ENCODE measurements at places on chromosomes 6 and 20.

DNA sequence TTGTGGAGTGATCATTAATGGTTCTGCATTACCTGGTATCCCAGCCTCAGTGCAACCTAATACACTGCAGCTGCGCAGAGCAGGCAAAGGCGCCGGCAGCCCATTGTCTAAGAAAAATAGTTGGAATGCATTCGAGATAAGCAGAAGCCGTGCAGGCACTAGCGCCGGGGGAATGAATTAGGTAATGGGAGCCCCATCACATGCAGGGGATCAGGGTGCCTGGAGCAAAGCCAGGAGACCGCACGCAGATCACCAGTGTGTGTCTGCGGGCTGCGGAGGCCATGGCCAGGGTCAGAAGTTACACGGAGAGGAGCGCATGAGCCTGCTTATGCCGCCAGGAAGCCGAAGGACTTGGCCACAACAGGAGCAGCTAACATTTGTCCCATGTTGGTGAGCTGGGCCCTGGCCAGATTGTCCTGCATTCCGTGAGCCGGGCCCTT lies 156.8 kb downstream of the DLL1 start:
- DNase-seq = no peak

- DNase-seq = no peak
These were observed 2.1 kb upstream of the UBE2C start for GRCh38 chr20:45810191-45810970.

DNA sequence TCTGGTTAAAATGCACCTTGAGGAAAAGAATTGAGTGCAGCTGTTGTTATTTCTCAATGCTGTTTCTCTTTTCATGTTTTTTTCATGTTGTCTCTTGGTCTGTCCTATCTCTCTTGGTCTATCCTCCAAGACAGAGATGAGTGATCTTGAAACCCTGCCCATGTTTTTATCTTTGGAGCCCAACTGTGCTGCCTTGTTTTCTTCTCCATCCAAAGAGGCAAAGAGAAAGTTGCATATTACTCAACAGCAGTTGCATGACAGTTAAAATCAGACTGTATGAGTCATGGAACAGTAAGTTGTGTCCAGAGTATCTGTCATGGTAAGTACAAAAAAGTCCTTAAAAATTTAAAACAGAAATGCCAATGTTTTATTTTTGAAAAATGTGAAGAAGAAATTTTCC lies 26.2 kb downstream of the BCAS1 start:
- DNase-seq = no peak

DNA sequence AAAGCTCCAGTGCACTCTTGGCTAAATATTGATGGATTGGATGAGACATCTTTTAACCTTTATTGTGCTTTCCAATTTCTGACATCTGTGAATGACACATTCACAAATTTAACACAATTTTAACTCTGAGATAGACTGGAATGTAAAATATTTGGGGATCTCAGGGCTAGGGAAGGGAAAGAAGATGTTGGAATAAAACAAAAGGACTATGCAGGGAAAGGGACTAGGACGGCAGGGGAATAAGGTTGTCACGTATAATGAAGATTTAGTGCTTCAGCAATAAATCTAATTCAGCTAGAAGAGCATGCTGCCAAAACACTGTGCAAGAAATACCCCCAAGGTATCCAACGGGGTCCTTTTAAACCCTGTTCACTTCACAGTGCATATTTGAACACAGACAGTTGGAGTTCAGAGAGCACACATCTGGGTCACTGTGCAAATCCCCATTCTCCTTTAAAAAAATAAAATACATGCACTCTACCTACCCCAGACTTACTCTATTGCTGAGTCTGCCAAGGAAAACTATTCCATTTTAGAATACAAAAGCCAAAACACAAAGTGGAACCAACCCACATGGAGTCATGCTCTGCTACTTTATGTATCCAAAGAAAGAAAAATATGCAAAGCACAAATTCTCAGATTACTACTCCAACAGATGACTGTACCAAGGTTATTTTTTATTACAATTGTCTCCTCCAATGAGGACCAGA lies 151.0 kb upstream of the RSPO3 start:
- DNase-seq = no peak

DNA sequence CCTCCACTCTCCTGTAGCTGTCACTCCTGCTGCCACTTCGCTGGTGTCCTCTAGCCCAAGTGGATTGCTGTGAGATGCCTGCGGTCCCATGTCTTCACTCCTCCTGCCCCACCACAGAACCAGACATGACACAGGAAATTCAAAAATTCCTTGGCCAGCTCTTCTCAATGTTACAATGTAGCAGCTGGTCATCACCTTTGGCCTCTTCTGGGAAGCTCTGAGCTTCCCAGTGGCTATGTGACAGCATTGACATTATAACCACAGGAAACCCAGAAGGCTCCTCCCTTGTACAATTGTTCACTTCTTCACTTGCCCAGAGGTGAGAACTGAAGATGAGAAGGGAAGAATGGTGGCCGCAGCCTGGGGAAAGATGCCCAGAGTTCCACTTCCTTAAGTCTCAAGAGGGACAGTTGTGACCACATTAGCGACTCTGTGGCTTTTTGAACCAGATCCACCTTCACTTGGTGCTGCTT lies 76.1 kb upstream of the NAA20 start:
- DNase-seq = no peak

DNA sequence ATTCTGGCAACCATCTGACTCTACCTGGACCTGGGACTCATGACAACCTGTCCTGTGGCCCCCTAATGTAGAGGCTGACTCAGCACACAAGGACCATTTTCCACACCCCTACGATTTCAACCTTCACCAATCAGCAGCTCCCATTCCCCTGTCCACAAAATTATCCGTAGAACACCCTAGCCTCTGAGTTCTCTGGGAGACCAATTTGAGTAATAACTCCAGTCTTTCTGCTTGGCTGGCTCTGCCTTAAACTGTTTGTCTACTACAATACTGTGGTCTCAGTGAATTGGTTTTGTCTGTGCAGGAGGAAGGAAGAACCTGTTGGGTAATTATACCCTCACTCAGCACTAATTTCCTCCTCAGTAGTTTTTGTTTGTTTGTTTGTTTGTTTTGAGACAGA lies 99.3 kb upstream of the MRPS10 start:
- no peak for DNase-seq

DNA sequence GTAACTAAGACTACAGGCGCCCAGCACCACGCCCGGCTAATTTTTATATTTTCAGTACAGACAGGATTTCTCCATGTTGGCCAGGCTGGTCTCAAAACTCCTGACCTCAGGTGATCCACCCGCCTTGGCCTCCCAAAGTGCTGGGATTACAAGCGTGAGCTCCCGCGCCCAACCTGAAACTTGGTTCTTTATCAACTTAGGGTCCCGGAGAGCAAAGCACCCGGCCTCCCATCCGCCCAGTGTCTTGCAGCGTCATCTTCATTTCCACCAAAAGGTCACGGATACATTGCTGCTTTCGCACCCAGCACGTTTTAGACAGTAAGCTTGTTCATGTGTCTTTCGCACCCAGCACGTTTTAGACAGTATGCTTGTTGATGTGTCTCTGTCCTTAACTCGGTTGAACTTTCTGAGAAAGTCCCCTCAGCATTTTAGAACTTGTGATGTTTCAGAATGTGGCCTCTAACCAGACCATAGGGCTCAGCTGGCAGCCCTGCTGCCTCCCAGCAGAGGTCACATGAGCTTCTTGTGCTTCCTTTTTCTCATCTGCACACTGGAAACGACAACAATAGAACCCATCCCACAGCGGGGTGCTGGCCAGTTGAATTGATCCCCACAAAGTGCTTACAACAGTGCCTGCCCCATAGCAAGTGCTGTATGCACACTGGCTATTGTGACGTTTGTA lies 48.8 kb downstream of the PRR18 start:
- no peak for DNase-seq

GRCh38 chr20:57479196-57479595 lies 45.7 kb downstream of the CTCFL start:
- no peak for DNase-seq

DNA sequence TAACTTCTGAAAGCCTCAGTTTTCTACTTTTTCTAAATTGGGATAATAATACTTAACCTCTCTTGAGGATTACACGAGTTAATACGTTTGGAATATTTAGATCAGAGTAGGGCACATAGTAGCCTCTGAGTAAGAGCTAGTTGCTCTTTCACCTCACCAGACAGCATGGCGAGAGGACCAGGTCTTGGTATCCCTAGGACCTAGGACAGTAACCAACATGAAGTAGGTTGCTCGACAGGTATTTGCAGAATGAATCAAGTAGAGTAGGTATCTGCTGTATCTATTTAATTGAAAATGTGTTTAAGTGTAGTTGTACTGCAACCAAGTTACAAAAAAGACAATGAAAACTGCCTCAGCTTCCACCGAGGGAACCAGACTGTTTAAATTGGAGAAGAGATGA lies 1.4 kb downstream of the CDC5L start:
- DNase-seq = no peak

DNA sequence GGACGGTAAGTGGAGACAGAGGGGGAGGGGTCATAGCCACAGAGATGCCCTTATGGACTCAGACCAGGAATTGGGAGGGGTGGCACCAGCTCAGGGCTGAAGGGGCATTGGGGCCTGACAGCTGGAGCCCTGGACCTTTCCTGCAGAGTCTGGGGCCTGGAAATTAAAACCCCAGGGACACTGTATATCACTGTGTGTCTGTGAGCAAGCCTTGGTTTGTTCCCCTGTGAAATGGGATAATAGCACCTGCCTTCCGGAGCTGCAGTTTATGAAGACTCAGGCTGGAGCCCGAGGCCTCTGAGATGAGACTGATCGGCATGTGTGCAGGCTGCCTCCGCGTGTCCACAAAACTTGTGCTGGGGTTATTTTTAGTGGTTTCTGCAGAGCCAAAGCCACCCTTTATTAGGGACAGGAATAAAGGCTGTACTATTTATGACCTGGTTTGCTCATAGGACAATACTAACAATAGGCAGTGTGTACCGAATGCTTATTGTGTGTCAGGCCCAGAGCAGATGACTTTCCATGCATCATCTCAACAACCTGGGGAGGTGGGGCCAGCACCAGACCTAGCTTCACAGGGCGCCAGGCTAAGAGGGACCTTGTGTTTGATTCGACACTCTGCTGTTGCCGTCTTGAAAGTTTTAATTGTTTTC lies 22.6 kb downstream of the MYH7B start:
- DNase-seq = no peak

GRCh38 chr6:139962654-139963347 lies 588.4 kb upstream of the CITED2 start:
- DNase-seq = no peak

GRCh38 chr20:57429159-57429496 lies 37.9 kb downstream of the RBM38 start:
- no peak for DNase-seq

DNA sequence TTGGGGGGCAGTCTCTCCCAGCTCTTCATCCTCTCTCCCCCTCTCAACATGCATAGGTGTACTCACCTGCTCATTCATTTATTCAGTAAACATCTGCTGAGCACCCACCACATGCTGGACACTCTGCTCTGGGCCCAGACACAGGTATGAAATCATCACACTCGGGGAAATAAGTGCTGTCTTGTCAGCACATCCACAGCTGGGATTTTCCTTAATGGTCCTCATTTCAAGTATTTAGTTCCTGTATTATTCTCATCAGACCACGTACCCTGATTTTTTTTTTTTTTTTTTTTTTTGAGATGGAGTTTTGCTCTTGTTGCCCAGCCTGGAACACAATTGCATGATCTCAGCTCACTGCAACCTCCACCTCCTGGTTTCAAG lies 19.4 kb downstream of the RAB5IF start:
- no peak for DNase-seq

- DNase-seq = no peak
These were observed 18.7 kb upstream of the TOP1 start for GRCh38 chr20:41009946-41010345.

DNA sequence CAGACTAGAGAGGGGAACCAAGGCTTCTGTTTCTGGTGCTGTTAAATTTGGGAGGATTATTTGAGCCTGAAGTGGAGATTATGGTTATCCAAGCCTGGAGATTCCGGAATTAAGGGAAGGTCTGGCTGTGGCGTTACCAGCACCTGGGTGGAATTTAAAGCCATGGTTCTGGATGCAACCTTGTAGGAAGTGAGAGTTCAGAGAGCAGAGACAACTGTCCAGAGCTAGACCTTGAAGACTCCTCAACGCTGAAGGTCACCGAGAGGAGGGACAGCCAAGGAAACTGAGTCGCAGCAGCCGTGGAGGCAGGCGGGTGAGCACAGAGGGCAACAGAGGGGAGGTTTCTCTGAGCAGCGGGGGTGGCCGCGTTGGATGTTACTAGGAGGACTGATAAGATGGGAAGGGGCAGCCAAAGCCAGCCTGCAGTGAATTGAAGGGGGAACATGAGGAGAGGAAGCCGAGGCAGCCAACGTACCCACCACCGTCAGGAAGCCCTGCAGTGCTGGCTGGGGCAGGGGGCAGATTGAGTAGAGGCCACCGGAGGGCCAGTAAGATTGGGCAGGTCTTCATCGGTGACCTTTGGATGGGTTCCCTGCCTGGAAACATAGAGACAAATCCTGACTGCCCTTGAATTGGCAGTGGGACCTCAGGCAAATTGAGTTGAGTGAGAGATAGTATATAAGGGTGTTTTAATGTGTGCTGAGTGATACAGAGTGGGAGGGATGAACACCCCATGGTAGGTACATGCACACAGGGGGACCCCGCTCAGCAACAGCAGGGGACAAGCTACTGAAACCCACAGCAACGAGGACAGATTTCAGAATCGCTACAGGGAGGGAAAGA lies 90.3 kb downstream of the SNX5 start:
- no peak for DNase-seq

- no peak for DNase-seq
These were observed 441.2 kb upstream of the DEFB115 start for GRCh38 chr20:30816182-30816645.

DNA sequence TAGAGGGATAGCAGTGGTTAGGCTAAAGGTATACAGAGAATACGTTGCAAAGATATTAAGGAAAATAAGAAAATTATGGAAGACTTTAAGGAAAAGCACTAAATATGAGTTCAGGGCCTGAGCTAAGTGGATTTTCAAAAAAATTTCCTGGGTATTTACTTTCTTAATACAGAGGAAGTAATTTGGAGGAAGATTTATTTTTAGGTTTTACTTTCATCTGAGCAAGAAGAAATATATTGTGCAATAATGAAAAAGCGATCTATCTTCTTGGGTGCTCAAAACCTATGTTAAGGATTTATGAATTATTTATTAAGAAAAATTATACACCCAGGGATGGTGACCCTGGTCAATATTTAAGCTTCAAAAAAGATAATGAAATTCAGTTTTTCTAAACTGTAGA lies 224.7 kb downstream of the PLCB1 start:
- DNase-seq = no peak

DNA sequence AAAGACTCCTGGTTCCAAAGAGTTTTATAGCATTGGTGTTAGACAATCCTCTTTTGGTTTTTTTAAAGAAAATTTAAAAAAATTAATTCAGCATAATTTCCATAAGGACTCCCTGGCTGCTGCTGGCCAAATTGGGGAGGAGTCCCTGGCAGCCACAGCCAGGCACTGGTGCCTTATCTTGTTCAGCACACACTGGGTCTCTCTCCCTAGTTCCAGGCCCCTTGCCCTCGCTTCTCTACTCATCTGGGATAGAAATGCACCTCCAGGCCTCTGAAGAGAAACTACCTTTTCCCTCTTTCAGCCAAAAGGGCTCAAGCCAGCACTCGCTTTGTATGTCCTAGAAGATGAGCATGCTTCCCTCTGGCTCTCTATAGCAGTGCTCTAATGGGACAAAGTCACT lies 13.4 kb upstream of the MAPK13 start:
- no peak for DNase-seq
